Panc1 (cell line): ENCODE measurements at places on chromosomes 12 and 14.

DNA sequence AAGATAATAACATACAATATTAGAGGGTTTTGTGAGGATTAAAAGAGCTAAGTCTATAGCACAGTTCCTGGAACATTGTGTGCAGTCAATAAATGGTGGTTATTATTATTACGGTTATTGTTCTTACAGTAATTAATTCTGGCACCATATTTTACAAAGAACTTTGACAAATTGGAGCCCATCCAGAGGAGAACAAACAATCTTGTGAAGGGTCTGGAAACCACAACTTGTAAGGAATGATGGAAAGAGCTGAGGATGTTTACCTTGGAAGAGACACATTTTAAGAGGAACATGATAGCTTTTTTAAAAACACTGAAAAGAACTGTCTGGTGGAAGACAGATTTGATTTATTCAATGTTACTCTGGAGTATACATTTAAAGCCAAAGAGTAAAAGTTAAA is 150.5 kb upstream of the KRR1 start:
- DNase-seq, result no peak

GRCh38 chr14:36756226-36756625 is 94.6 kb downstream of the PAX9 start:
- DNase-seq, result no peak

GRCh38 chr14:101195309-101195901 is 291.9 kb upstream of the RTL1 start:
- no peak for DNase-seq

- DNase-seq, result no peak
Measured at GRCh38 chr12:66048218-66048834, 82.2 kb downstream of the LLPH start.

GRCh38 chr12:79676579-79676978 is 14.2 kb downstream of the PAWR start:
- DNase-seq, result no peak

DNA sequence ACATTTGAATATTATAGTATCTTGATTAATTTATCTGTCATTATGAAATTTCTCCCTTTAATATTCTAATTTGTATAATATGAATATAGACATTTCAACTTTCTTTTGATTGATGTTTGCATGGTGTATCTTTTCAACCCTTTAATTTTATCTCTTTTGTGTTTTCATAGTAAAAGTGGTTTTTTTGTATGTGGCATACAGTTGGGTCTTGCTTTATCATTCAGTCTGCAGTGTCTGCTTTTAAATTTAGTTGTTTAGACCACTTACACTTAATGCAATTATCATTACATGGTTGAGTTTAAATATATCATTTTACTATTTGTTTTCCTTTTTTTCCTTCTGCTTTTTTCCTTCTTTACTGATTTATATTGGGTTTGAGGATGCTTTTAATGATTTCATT is 29.6 kb downstream of the CCDC91 start:
- no peak for DNase-seq

GRCh38 chr14:66395300-66395699 is 90.9 kb upstream of the CCDC196 start:
- no peak for DNase-seq

- no peak for DNase-seq
Measured at GRCh38 chr12:34598851-34599529, 576.7 kb downstream of the ALG10 start.

- no peak for DNase-seq
Measured at GRCh38 chr14:79608446-79608845, 602.9 kb downstream of the DIO2 start.
